Skeletal muscle cell (primary cell): ENCODE measurements at places on chromosomes 3 and 15.

DNA sequence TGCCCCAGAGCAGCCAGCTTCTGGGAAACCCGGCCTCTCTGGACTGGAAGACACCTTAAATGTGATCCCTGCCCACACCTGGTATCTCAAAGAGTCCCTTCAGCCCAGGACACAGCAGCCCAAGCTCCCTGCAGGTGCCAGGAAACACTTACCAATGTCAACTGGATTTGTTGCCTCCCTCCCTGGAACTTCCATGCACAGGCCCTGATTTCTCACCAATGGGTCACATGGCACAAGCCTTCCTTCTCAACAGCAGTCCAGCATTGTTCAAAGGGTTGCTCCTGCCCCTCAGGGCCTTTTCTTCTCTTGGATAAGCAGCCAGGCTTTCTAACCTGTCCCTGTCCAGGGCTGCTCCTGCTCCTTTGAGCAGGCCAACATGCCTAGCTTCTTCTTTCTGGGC lies 31.6 kb downstream of the ANP32A start:
- DNase-seq = no peak

- DNase-seq = no peak
Observed at GRCh38 chr3:39850716-39851032, 41.3 kb downstream of the MYRIP start.

- DNase-seq = no peak
Observed at GRCh38 chr15:72197460-72198355, at the start of gene GRAMD2A. Gene GRAMD2A, minus strand, starts transcription at chr15:72197787.

GRCh38 chr15:96345560-96346399 lies 15.3 kb downstream of the NR2F2 start:
- no peak for DNase-seq

DNA sequence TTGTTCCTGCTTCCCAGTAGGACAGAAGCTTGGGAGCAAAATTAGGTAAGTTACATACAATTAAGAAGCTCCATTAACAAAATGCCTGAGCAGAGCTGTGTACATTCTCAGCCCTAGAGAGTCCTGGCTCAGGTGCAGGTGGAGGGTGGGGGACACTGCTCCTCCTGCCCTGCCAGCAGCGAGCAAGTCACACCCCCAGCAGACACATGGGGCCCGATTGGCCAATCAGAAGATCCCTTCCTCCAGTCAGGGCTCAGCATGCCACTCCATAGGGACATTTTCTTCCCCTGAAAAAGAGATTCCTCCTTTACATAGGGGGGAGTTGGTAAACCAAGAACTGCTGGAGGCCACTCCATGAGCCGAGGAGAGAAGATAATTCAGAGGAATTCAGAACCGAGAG lies 62.1 kb downstream of the PLXNA1 start:
- no peak for DNase-seq

DNA sequence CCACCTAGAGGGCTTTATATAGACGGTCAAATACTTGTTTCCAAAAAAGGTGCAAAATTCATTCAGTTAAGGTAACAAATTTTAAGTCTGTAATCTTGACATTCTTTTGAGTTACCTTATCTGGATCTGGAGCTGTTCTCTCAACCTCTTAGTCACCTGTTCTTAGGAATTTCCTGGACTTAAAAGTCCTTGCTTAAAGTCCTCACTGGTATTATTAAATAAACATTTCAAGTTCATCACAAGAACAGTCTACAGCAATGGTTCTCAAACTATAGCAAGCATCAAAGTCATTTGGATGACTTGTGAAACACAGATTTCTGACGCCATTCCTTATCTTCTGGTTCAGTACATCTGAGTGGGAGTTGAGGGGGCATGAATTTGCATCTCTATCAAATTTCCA lies 122.9 kb upstream of the GOLIM4 start:
- DNase-seq = no peak

GRCh38 chr3:51141573-51141972 lies 243.5 kb upstream of the MANF start:
- DNase-seq = no peak
